ENCODE measurements at places on chromosomes 16 and 17. TPM values are rescaled to one million over a fixed set of nuclear protein-coding genes. Genes with fewer than 3 reads are reported as not detected.

FOXL1 gene
- total RNA-seq, result 0.81 TPM

RASL10B gene
- 0.57 TPM for total RNA-seq

MAP2K6 gene
- 2.9 TPM for total RNA-seq

SYCE1L gene
- 5.0 TPM for total RNA-seq

C17orf50 gene
- total RNA-seq, result not detected

TSNAXIP1 gene
- 0.81 TPM for total RNA-seq

DOC2B gene
- 13.4 TPM for total RNA-seq

MAF gene
- total RNA-seq, result 13.3 TPM

DHRS7B gene
- 19.3 TPM for total RNA-seq

SULT1A2 gene
- total RNA-seq, result 0.16 TPM

SLFN12L gene
- 0.25 TPM for total RNA-seq

ERN2 gene
- total RNA-seq, result not detected

CCDC154 gene
- 0.25 TPM for total RNA-seq

CCL8 gene
- total RNA-seq, result 0.16 TPM

KRTAP9-8 gene
- total RNA-seq, result not detected

SLC12A3 gene
- not detected for total RNA-seq

UNC13D gene
- 4.7 TPM for total RNA-seq

EPN2 gene
- 18.0 TPM for total RNA-seq

HES7 gene
- not detected for total RNA-seq

PRAC2 gene
- not detected for total RNA-seq

PGAP3 gene
- total RNA-seq, result 8.2 TPM

AP2B1 gene
- total RNA-seq, result 152 TPM

PSMB10 gene
- total RNA-seq, result 61.3 TPM

PRSS8 gene
- total RNA-seq, result not detected

NOG gene
- 1.6 TPM for total RNA-seq

PITPNC1 gene
- total RNA-seq, result 28.2 TPM

CDK5R1 gene
- 0.97 TPM for total RNA-seq

CTRB2 gene
- total RNA-seq, result not detected

IL34 gene
- total RNA-seq, result 14.3 TPM

KREMEN2 gene
- total RNA-seq, result not detected

RASD1 gene
- total RNA-seq, result 10.0 TPM

P4HB gene
- total RNA-seq, result 635 TPM

RPUSD1 gene
- total RNA-seq, result 20.8 TPM

NAGS gene
- 2.0 TPM for total RNA-seq

CCL16 gene
- 0.65 TPM for total RNA-seq

TBC1D28 gene
- total RNA-seq, result not detected

CARD14 gene
- 0.16 TPM for total RNA-seq

KRTAP1-1 gene
- total RNA-seq, result not detected

TNFRSF17 gene
- total RNA-seq, result not detected

CNTNAP1 gene
- total RNA-seq, result 53.1 TPM

GPR142 gene
- 0.16 TPM for total RNA-seq

CX3CL1 gene
- 89.1 TPM for total RNA-seq

TAC4 gene
- total RNA-seq, result not detected

CCDC200 gene
- total RNA-seq, result not detected
